ENCODE measurements at places on chromosomes 3 and 15.
A peak's percentile ranks its signal among the peaks of the same experiment; 100 is the strongest.

- no peak overlapping the region for H3K27ac ChIP-seq
- peaks cover under 1% of the 10 kb centered on the region for H3K4me1 ChIP-seq
- peaks cover 3% of the 10 kb centered on the region for H3K27me3 ChIP-seq
- no peaks in the 10 kb centered on the region for H3K36me3 ChIP-seq
- H3K4me3 ChIP-seq, result no peak overlapping the region
Observed at GRCh38 chr3:126439968-126440708, 35.6 kb downstream of the ZXDC start.

DNA sequence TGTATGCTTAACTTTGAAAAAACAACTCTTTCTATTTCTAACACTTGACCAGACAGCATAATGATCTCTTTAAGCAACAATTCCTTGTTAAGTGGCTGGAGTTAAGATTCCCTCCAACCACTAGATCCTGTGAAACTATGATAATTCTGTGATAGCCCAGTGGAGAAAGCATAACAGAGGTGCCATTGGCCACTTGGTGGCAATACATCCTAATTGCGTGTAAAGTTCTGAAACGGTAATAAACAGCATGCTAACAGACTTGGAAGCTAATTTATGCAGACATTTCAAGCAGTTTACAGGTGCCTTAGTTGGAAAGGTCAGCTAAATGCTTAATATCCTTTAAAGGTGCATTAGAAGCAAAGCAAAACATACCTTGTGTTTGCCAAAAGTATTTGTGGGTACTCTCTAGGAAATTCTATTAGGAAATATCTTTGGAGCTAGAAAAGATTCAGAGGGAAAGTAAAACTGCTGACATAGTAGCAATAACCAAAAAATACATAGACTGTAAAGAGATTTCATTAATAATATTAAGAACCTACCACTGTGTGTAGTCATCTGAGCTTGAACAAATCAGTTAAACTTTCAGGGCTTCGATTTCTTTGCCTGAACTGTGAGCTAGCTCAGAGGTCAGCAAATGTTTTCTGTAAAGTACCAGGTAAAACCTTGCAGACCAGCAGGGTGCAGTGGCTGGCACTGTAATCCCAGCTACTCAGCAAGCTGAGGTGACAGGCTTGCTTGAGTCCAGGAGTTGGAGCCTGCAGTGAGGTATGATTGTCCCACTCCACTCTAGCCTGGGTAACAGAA is 19.0 kb upstream of the CSTA start:
- no peak overlapping the region for H3K27ac ChIP-seq
- H3K4me3 ChIP-seq, result no peak overlapping the region
- H3K27me3 ChIP-seq, result no peaks in the 10 kb centered on the region
- no peaks in the 10 kb centered on the region for H3K36me3 ChIP-seq

GRCh38 chr3:63279005-63279841 is 1.1 kb downstream of the SYNPR start:
- H3K4me1 ChIP-seq, result peaks cover 2% of the 10 kb centered on the region
- no peaks in the 10 kb centered on the region for H3K36me3 ChIP-seq
- peak; percentile 17 for DNase-seq
- no peak overlapping the region for H3K27ac ChIP-seq

- no peaks in the 10 kb centered on the region for H3K36me3 ChIP-seq
- DNase-seq, result peak; percentile 72
- no peaks in the 10 kb centered on the region for H3K4me1 ChIP-seq
- H3K27ac ChIP-seq, result no peak within 1 kb of the TSS
- H3K27me3 ChIP-seq, result peaks cover 6% of the 10 kb centered on the region
- peak within 1 kb of the TSS; percentile 39 for H3K4me3 ChIP-seq
Observed at GRCh38 chr3:139343895-139344856, at the start of gene MRPS22. Gene MRPS22, plus strand, starts transcription at chr3:139344020. Its CDS starts 7 bp downstream, at chr3:139344027.

DNA sequence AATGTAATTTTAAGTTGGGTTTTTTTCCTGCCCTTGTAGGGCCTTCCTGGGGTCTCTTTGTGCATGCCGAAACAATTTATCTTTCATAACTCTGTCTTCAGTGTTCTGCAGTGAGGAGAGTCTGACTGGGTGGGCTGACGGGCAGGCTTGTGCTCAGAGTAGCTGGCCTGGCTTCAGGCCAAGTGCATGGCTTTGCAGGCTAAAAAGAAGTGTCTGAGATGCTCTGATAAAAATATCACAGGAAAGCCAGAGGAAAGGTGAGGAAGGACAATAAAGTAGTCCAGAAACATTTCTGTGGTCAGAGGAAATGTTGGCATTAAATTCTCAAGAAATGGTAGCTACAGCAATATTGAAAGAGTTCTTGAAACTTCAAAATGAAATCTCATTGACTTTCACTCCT is 25.5 kb downstream of the ST3GAL6 start:
- no peak overlapping the region for H3K4me3 ChIP-seq
- H3K27ac ChIP-seq, result no peak overlapping the region
- peaks cover 2% of the 10 kb centered on the region for H3K27me3 ChIP-seq
- DNase-seq, result no peak
- H3K36me3 ChIP-seq, result no peaks in the 10 kb centered on the region
- no peaks in the 10 kb centered on the region for H3K4me1 ChIP-seq

DNA sequence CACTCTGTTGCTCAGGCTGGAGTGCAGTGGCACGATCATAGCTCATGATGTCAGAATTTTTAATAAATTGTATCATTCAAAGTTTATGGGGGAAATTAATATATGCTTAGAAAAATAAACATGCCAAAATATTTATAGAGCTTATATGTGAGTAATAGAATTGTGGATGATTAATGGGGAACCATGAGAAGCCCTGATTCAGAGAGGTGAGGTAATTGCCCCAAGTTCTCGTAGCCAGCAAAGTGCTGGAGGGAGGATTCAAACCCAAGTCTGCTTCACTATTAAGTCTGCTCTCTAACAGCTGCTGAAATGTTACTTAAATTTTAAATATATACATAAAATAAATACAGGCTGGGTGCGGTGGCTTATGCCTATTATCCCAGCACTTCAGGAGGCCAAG is 26.2 kb upstream of the IGF2BP2 start:
- H3K27ac ChIP-seq, result no peak overlapping the region
- no peaks in the 10 kb centered on the region for H3K4me1 ChIP-seq
- no peak for DNase-seq
- H3K36me3 ChIP-seq, result peaks cover 2% of the 10 kb centered on the region
- H3K4me3 ChIP-seq, result no peak overlapping the region

DNA sequence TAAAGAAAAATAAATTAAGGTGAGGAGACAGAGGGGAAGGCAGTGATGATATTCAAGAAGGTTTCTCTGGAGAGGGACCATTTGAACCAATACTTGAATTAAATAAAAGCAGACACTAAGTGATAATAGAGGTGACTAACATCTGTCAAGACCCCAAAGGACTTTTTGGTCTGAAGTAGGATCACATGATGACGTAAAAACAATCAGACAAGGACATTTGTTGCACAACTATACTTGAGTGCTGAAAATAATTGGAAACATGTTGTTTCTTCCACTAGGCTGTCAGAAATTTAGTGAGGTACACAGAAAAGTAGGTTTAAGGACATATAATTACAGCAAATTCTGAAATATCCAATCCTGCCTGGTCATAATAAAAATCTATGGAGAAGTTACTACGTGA is 179.5 kb downstream of the WNT5A start:
- H3K27ac ChIP-seq, result no peak overlapping the region
- H3K4me3 ChIP-seq, result no peak overlapping the region
- peaks cover 1% of the 10 kb centered on the region for H3K27me3 ChIP-seq
- no peak for DNase-seq

DNA sequence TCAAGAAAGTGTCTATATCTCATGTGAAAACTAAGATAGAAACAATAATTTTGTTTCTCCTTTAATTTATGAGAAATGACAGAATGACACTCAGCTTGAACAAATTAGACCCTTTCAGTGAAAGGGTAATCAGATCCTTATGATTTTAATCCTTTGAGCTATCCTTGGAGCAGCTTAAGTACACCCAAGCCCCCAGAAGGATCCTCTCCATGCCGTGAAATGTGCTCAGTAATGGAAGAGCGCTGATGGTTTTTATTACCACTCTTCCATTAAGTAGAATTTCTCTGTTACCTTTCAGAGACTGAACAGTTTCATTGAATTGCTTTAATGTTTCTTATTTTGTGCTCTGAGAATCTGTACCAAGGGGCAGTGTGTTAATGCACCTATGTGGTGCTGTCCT is 54.3 kb downstream of the HMG20A start:
- peak overlapping the region; percentile 99 for H3K27ac ChIP-seq
- peak overlapping the region; percentile 85 for H3K4me3 ChIP-seq
- no peaks in the 10 kb centered on the region for H3K36me3 ChIP-seq
- DNase-seq, result peak; percentile 43

- H3K27me3 ChIP-seq, result peaks cover 13% of the 10 kb centered on the region
- peak; percentile 39 for DNase-seq
- H3K27ac ChIP-seq, result peak overlapping the region; percentile 88
- H3K4me3 ChIP-seq, result peak overlapping the region; percentile 30
- H3K36me3 ChIP-seq, result no peaks in the 10 kb centered on the region
- peaks cover 42% of the 10 kb centered on the region for H3K4me1 ChIP-seq
Observed at GRCh38 chr3:15300323-15301078, 31.9 kb downstream of the SH3BP5 start.

DNA sequence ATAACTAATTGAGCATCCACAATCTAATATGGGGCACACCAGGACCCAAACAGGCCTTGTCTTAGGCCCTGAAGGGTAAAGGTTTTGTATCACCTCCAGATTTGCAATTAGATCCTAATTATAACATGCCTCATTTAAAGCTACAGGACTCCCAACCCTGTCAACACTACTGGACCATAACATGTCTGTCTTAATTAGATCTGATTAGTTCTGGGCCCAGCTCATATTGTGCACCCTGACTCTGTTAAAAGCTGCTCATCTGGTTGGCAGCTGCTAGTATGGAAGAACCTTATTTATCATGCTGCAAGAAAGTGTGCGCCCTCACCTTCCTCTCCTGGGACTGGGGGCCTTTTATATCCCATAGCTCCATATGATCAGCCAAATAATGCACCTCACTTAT is 457.8 kb downstream of the ROBO1 start:
- peaks cover 6% of the 10 kb centered on the region for H3K4me1 ChIP-seq
- no peak overlapping the region for H3K27ac ChIP-seq
- H3K4me3 ChIP-seq, result no peak overlapping the region
- H3K27me3 ChIP-seq, result peaks cover 2% of the 10 kb centered on the region

DNA sequence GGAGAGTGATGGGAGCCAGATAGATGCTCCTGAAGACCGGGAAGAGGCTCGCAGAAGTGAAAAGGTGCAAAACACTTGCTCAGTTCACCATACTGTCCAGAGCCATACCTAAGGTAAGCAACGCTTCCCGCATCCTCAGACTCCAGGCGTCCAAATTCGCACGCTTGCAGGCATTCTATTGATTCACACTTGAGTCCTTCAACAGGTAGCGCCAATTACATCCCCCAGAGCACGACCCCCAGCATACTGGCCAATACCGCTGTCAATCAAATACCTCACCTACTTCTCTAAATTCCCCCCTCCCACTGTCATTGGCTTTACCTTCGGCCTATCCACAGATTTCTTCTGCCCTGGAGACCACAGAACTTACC is 361 bp upstream of the STXBP5L start:
- H3K36me3 ChIP-seq, result peaks cover 8% of the 10 kb centered on the region
- peak overlapping the region; percentile 3 for H3K27ac ChIP-seq
- no peak for DNase-seq
- H3K4me3 ChIP-seq, result peak overlapping the region; percentile 90
- peaks cover 17% of the 10 kb centered on the region for H3K4me1 ChIP-seq

GRCh38 chr3:57943525-57944495 is 64.4 kb upstream of the FLNB start:
- peaks cover 9% of the 10 kb centered on the region for H3K36me3 ChIP-seq
- no peak overlapping the region for H3K27ac ChIP-seq
- no peaks in the 10 kb centered on the region for H3K4me1 ChIP-seq
- peaks cover 2% of the 10 kb centered on the region for H3K27me3 ChIP-seq
- DNase-seq, result no peak

GRCh38 chr15:90617171-90617570 is 87.4 kb downstream of the CRTC3 start:
- H3K27me3 ChIP-seq, result no peaks in the 10 kb centered on the region
- no peak for DNase-seq

DNA sequence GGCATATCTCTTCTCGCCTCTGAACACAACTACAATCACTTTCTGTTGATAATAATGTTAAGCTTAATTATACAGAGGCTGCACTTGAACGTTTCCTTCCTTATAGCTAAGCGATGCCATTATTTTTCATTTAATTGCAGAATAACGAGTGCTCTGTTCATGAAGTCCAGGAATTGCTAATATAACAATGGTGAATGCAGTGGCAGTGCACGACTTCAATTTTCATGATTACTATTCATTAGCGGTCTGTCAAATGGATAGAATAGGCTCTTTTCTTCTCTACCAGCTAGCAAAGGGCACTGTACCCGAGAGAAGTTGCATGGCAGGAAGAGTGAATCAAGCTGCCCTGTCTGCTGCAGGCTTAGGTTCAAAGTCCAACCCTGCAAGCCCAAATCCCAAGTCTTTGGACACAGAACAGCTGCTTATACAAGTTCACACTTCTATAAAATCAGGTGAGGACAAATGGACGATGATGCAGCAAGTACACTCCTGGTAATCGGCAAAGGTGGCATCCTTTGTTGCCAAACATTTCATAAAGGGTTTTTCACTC is 75.6 kb downstream of the PDZRN3 start:
- H3K27ac ChIP-seq, result no peak overlapping the region
- H3K4me3 ChIP-seq, result no peak overlapping the region
- H3K27me3 ChIP-seq, result no peaks in the 10 kb centered on the region
- H3K4me1 ChIP-seq, result peaks cover 23% of the 10 kb centered on the region
- no peaks in the 10 kb centered on the region for H3K36me3 ChIP-seq
- no peak for DNase-seq

DNA sequence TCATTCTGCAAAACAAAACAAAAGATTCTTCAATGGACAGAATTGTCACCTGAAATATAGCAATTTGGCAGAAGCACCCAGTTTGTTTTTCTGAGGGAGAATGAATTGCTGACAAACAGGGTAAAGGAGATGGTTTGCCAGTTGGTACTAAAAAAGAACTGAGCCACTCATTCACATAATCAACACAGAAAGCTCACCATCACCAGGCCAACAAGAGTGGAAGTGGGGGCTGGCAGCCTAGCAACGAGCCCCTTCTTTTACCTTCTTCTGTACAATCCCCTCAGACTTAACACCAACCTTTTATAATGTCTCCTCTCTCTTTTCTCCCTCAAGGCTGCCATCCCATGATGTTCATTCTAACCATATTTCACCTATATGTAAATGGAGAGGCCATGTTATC is 5.9 kb downstream of the TOP2B start:
- H3K4me1 ChIP-seq, result peaks cover 34% of the 10 kb centered on the region
- peak overlapping the region; percentile 3 for H3K27ac ChIP-seq
- peak overlapping the region; percentile 0 for H3K4me3 ChIP-seq

- peaks cover 5% of the 10 kb centered on the region for H3K27me3 ChIP-seq
- DNase-seq, result no peak
- H3K27ac ChIP-seq, result no peak overlapping the region
- peaks cover 16% of the 10 kb centered on the region for H3K36me3 ChIP-seq
- H3K4me3 ChIP-seq, result no peak overlapping the region
- H3K4me1 ChIP-seq, result peaks cover 19% of the 10 kb centered on the region
Observed at GRCh38 chr3:135125171-135125801, 330.2 kb downstream of the EPHB1 start.

GRCh38 chr15:65215496-65215895 is 4.2 kb upstream of the CILP start:
- peaks cover 4% of the 10 kb centered on the region for H3K36me3 ChIP-seq
- peaks cover 8% of the 10 kb centered on the region for H3K4me1 ChIP-seq
- no peak for DNase-seq
- H3K4me3 ChIP-seq, result no peak overlapping the region
- peaks cover 5% of the 10 kb centered on the region for H3K27me3 ChIP-seq
